GM06990 (cell line): ENCODE measurements at places on chromosomes 2 and 18.

GRCh38 chr18:33123862-33124518 lies 316.5 kb downstream of the CCDC178 start:
- DNase-seq, result no peak

DNA sequence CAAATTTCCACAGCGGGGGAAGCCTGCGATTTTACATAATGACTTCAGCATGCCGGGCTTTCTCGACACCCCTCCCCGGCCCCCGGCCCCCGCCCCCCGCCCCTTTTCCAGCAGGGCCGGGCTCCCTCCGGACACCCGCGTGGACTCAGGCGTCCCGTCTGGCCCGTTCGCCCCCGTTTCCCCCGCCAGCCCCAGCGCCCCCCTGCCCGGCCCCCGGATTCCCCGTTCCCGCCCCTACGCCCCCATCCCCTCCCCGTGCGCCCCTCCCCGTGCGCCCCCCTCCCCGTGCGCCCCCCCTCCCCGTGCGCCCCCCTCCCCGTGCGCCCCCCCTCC lies 456 bp upstream of the NFATC1 start:
- DNase-seq, result no peak

GRCh38 chr2:123723706-123724105 lies 301.4 kb upstream of the CNTNAP5 start:
- DNase-seq, result no peak

- DNase-seq, result peak; percentile 40
Measured at GRCh38 chr2:171260471-171261424, 100.1 kb upstream of the TLK1 start.

DNA sequence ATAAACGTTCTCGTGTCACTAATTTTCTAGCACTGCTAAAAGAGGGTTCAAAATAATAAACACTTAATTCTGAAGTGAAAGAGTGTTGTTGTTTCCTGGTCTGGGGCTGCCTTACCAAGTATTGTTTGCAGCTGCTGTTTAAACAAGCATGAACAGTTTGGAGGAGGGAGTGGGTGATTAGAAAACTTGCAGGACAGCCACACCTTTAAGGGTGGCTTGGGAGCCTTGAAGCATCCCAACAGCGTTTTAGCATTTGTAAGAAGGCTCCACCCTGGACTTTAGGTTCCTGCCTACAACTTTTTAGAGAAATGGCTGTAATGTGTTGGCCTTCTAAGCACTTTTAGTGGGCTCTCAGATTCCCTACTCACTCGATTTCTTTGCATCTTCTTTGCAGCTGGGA lies 371.6 kb downstream of the TGIF1 start:
- no peak for DNase-seq

- no peak for DNase-seq
Measured at GRCh38 chr2:144464730-144465129, 55.2 kb downstream of the ZEB2 start.

- no peak for DNase-seq
Measured at GRCh38 chr2:198700319-198700718, 757.4 kb downstream of the SATB2 start.

- no peak for DNase-seq
Measured at GRCh38 chr2:208373460-208374089, 33.0 kb upstream of the PTH2R start.

DNA sequence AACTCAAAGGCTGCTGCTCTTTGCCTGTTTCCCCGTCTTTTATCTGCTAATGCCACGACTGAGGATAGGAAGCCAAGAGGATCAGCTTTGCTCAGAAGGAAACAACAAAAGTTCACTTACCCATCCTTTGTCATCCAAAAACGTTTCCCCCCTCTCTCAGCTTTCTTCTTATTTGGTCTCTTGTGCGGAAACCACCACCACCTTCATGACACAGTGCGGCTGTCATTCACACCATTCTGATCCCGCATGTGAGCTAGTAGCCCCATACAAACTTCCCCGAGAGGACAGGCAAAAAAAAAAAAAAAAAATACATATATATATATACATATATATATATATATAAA lies 656 bp downstream of the LRRTM4 start:
- no peak for DNase-seq

DNA sequence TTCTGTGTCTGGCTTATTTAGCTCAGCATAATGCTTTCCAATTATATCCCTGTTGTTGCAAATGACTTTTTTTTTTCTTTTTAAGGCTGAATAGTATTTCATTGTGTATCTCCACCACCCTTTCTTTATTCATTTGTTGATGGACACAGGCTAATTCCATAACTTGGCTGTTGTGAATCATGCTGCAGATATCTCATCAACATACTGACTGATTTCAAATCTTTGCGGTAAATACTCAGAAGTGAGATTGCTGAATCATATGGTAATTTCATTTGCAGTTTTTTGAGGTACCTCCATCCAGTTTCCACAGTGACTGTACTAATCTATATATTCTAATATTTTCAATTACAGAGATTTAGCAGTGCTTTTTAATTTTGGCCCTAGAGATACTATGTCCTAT lies 266.2 kb downstream of the TMX3 start:
- no peak for DNase-seq

DNA sequence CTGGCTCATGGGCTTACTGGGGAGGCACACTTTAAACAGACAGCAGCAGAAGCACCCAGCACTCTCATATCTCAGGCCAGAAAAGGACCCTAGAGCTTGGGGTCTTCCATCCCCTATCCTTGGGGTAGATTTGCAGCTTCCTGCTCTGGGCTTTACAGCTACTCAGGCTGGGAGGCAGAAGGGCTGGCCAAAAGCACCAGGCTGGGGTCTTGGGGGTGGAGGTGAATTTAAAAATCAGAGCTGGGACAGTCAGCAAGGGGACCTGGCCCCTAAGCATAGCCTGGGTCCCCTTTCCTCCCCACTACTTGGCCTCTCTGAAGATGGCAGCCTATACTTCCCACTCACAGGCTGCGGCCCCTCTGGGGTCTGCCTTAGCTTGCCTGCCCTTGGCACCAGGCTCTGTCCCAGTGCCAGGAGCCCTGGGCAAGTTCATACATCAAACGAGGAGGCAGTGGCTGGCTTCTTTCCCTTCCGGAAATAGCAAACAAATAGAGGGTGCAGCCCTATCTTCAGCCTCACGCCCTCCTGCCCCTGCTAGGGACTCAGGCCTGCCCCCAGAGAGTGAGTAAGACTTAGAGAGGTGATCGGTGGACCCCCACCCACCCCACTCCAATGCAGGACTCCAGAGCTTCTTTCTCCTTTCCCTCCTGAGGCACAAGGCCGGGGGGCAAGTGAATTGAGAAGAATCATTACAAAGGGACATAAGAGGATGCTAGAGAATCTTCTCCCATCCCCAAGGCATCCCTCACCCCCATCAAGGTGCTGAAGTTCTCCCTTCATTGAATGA lies 26.0 kb upstream of the TNS1 start:
- no peak for DNase-seq

DNA sequence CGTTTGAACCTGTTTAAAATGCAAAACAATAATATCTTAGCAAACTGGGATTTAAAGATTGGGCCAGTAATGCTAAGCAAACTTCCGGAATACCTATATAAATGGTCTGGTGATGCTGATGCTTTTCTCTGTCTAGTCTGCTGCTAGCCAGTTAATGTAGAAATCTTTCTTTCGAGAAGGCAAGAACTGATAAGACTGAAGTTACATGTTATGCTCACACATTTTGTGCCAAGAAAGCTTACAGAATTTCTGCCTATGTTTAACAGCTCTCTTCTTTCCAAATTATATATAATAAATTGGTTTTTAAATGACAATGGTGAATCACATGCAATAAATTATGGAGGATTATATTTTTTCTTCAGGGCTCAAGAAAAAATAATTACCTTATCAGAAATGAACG lies 37.9 kb downstream of the GCA start:
- DNase-seq, result no peak

- DNase-seq, result no peak
Measured at GRCh38 chr2:100038011-100038410, 104.4 kb downstream of the AFF3 start.

DNA sequence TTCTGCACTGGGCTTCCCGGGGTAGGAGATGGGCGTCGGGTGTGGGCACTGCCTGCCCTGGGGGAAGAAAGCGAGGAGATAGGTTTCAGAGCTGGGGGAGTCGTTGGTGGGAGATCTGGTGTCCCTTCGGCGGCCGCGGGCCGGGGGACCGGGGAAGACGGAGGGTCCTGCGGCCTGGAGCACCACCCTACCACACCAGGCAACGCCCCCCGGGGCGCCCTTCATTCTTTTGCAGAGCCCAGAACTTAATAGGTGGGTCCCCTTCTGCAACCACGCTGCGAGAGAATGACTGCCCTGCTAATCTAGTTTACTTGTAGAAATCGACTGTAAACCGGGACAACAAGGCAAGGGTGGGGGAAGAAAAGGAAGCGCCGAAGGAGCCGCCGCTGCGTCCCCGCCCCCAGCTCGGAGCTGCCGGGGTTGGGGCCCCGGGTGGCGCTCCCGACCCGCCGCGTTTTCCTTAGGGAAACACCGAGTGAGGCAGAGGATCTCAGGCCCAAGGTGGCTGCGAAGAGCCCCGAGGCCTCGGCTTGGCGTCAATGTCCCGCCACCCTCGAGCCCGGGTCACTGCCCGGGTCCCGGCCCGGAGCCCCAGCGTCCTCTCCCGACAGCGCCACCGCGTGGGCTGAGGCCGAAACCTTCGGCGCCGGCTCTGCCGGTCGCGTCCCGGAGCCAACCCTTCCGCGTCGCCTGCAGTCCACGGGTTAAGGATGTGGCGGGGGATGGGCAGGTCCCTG lies 5.4 kb upstream of the SATB2 start:
- no peak for DNase-seq

DNA sequence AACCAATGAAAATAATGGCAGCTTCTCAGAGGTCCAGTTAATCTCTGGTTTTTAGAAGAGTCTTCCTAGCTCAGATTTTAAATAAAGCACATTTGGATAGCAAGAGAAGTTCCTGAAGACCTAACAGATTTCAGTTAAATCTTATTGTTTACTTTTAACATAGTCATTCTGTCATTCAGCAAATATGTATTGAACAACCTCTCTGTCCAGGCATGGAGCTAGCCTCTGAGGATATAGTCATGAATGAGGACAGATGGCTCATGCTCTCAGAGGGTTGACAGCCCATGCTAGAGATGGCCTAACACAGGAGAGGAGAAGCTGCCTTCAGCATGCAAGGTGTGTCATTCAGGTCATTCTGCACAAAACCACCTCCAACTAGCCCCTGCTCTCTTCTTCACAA lies 6.2 kb downstream of the CCBE1 start:
- no peak for DNase-seq

DNA sequence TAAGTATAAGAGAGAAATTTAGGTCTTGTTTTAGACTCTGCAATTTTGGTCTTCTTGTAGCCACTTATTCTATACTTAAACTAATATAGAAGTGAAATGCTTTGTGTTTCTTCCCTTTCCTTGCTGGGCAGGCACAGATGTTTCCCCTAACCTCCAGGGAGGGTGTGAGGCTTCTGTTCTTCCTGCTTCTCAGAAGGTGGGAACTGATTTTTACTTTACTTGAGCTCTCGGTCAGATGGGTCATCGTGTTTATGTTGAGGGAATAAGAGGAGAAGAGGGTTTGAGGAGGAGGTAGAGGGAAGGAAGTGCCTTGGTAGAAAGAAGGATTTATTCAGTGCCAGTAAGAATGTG lies 92.5 kb upstream of the CXCR4 start:
- no peak for DNase-seq

DNA sequence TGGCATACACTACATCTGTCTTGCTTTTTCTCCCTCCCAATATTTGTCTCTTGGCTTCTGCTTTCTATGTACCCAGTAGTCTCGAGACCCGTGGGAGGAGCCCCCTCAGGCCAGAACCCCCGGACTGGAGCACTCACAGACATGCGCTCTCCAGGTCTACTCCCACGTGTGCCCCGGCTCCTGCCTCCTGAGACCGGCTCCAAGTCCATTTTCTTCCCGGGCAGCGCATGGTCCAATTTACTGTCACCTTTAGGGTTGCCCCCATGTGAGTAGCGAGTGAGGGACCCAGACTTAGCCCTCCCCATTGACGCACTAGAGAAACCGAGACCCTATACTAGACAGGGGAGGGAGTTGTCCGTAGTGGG lies 11.8 kb upstream of the TEX51 start:
- no peak for DNase-seq

- no peak for DNase-seq
Measured at GRCh38 chr2:39202639-39203369, 41.0 kb downstream of the CDKL4 start.

GRCh38 chr2:160308476-160308875 lies 108.4 kb upstream of the ITGB6 start:
- no peak for DNase-seq

- DNase-seq, result no peak
Measured at GRCh38 chr2:59881218-59881617, 672.2 kb downstream of the BCL11A start.

DNA sequence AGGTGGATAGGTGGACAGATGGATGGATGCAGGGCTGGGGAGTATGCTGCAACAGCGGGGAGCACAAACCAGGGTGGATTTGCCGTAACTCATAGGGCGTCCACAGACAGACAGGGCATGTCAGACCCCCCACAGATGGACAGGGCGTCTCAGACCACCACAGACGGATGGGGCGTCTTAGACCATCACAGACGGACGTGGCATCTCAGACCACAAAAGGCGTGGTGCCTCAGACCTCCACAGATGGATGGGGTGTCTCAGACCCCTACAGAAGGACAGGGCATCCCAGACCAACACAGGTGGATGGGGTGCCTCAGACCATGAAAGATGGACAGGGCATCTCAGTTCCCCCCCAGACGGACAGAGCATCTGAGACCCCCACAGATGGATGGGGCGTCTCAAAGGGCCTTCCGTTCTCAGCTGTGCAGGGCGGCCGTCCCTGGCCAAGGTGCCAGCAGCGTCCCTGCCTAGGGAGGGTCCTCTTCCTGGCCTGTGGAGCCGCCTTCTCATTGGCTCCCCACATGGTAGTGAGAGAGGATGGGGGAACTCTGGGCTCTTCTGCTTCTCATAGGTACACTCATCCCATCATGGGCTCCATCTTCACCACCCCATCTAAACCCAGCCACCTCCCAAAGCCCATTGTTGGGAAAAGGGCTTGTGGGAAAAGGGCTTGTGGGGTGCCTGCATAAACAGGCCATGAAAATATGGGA lies 2.1 kb downstream of the ANKMY1 start:
- DNase-seq, result no peak

DNA sequence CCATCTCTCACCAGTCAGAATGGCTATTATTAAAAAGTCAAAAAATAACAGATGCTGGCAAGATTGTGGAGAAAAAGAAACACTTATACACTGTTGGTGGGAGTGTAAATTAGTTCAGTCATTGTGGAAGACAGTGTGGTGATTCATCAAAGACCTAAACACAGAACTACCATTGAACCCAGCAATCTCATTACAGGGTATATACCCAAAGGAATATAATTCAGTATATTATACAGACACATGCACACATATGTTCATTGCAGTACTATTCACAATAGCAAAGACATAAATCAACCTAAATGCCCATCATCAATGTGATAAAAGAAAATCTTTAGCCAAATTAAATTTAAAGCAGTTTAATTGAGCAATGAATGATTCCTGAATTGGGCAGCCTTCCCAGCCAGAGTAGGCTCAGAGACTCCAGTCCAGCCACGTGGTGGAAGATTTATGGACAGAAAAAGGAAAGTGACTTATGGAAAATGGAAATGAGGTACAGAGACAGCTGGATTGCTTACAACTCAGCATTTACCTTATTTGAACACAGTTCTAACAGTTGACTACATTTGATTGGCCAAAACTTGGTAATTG lies 377.1 kb upstream of the SLC39A10 start:
- no peak for DNase-seq

- DNase-seq, result peak; percentile 20
Measured at GRCh38 chr2:17879137-17879912, 858 bp downstream of the KCNS3 start.
